ENCODE measurements at places on chromosomes 6 and 20. TPM values are rescaled to one million over a fixed set of nuclear protein-coding genes. Genes with fewer than 3 reads are reported as not detected.

PCK1 gene
- 72.2 TPM for total RNA-seq

PKIB gene
- 1.0 TPM for total RNA-seq

CNBD2 gene
- 3.4 TPM for total RNA-seq

PLCB1 gene
- total RNA-seq: 27.1 TPM

PRRT1 gene
- total RNA-seq: 0.77 TPM

SLC4A11 gene
- total RNA-seq: 0.52 TPM

RAD21L1 gene
- not detected for total RNA-seq

CDH26 gene
- total RNA-seq: 1.4 TPM

TMEM170B gene
- total RNA-seq: 5.6 TPM

PARD6B gene
- 4.6 TPM for total RNA-seq

IBTK gene
- total RNA-seq: 31.8 TPM

PEX7 gene
- total RNA-seq: 6.4 TPM

TPD52L1 gene
- 27.9 TPM for total RNA-seq
